ENCODE measurements at places on chromosomes 5 and 9.

GRCh38 chr9:126546036-126546435 is 67.7 kb upstream of the LMX1B start:
- no peak for DNase-seq

DNA sequence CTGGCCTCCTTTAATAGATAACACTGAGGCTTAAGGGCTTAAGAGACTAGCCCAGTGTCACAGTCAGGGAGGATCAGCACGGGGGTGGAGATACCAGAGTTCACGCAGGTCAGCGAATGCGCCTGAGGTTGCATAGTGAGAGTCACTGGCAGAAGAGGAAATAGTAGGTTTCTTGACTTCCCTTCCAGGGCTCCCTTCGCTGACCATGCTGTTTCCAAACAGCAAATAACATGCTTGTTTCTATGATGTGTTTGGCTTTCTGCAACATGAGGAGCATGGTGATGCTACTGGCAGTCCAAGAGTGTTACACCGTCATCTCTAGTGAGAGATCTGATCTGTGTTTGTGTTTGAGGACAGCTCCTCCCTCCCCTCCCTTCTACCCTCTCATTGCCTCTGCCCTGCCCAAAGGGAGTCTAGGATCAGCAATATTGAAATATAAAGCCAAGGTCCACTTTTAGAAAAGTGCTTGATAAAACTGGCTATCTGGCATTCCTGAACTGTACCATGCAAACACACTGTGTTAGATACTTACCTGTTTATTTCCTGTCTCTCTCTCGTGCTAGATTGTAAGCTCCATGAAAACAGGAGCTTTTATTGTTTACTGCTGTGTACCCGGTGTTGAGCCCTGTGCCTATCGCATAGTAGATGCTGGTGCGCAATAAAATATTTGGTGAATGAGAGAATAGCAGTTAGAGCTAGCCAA is 12.3 kb downstream of the TLE4 start:
- no peak for DNase-seq

GRCh38 chr5:1793966-1794900 is 5.4 kb downstream of the MRPL36 start:
- DNase-seq: no peak

GRCh38 chr5:39998518-39998917 is 573.7 kb upstream of the DAB2 start:
- DNase-seq: no peak

- no peak for DNase-seq
These were observed 215.6 kb downstream of the C9orf50 start for GRCh38 chr9:129405089-129405826.

GRCh38 chr9:68931821-68932220 is 82.1 kb downstream of the PRKACG start:
- DNase-seq: no peak

DNA sequence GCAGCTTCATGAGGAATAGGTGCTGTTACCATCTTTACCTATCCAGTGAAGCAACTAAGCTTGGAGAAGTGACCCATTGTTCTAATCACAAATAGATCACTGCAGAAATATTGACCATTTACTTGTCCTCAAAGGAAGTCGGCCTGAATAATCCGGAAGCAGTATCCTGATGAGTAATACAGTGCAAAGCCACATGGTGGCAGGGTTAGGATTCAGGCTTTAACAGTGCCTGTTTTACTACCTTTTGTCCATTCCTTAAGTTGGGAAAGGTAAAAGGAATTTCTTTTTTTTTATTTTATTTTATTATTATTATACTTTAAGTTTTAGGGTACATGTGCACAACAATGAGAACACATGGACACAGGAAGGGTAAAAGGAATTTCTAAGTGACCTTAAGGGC is 336.3 kb downstream of the KDM4C start:
- no peak for DNase-seq

GRCh38 chr9:87263291-87263690 is 234.4 kb upstream of the DAPK1 start:
- DNase-seq: no peak

DNA sequence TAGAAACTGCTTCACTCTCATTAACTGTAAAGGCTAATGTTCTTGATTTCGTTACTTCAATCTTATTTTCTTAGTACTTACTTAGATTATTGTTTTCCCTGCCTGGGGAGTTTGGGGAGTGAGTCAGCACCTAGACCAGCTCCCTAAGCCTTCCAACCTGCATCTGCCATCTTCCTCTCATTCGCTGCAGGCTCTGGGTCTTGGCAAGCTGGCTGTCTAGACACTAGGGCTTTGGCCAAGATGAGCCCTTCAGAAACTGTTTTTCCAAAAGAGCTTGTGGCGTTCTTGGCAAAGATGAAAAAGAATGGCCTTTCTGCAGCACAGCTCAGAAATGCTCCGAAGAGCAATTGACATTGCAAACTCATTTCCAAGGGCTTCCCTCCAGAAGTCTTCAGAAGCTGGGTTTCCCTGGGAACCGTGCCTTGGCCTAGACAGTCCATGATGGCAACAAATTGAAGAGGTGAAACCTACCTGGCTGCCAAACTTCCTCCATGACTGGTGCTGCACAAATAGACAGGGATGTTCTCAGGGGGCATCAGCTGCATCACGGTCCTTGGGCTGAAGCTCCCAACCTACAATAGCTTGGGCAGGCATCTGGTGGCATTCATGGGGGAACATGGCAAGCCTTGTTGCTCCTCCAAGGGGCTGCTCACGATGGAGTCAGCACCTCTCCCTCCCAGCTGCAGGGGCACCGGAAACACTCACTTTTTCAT is 76.6 kb downstream of the NSUN2 start:
- peak; percentile 89 for DNase-seq

DNA sequence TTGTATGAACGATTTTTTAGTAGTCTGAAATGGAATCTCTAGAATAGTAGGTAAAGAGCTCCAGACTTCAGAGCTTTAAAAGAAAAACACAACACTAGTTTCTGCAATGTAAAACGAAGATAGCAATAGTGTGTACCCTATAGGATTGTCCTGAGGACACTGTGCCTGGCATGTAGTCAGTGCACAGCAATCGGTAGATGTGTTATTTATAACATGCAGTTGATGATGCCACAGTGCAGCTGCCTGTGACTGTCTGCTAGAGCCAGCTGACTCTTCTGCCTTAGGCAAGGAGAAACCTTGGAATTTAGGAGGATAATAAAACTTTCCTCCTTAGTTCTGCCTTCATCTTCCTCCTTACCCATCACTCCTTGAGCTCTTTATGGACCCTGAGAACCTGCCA is 27.7 kb upstream of the TMOD1 start:
- DNase-seq: no peak

DNA sequence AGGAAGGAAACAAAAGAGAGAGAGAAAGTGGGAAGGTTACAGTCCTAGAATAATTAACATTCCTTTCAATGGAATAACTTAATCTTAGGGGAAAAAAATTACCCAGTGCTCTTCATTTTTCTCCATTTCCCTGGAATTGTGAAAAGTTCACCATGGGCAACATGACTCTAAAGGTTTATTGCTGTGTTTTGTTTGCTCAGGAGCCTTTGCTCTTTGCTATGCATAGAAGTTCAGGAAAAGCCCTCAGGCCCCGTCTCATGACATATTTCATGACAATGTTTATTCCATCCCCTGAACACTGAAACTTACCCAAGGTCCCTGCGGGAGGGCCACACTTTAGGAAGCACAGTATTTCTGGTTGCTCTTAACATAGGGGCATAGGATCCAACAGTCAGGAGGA is 9.8 kb upstream of the CTSL start:
- DNase-seq: no peak

DNA sequence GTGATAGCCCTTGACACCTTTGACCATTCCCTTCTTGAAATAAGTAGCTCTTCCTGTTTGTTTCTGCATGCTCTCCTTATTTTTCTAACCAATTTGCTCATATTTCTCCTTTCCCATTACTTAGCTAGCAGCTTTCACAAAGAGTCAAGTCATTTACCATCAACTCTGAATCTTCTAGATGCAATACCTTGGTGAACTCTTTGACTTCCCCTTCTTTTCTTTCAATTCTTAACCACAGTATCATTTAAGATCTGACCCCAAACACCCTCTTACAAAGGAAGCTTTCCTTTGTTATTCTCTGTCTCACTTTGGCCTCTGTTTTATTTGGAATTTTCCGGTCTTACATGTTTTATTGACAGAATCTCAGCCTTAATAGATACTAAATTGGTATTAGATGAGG is 14.0 kb downstream of the NFX1 start:
- no peak for DNase-seq

DNA sequence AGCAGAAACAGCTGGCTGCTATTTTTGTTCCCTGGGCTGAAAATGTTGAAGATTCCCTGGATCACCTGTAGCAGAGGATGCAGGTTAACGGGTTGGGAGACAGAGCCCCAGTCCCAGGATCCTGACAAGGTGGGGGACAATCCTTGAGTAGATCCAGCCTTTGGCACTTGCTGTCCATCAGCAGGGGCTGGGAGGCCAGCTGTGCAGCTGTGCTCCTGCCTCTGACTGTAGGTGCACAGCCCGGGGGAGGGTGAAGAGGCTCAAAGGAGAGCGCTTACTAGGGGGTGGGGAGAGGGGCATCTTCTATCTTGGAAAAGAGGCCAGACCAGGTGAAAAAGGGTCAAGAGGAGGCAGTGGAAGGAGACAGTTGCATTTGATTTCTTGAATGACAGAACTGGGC is 3.5 kb upstream of the DDX41 start:
- no peak for DNase-seq

DNA sequence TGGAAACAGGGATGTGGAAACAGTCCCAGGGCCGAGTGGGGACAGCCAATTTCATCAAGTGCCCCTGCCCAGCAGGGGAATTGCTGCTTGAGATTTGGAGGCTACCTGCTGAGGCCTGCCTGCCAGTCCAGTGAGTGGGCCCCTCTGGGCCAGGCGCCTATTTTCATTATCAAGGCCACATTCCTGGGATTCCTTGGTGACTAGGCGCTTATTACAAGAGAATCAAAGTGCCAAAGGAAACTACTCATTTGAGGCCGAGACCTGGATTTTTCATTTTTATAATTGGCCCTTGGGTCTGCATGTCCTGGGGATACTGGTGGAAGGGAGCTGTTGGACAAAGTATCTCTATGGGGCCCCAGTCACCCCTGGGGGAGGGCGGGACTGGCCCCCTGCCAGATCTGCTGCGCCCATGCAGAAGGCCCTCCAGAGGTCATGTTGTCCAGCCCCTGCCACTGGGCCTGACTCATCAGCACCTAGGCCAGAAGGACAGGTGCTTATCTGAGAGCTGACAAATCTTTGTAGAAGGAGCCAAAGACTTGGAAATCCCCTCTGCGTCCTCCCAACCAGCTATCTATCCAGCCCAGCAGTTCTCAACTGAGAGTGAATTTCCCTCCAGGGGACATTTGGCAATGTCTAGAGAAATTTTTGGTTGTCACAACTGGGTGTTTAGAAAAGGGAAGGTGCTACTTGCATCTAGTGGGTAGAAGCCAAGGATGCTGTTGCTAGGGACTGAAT is 45.6 kb downstream of the FOXI1 start:
- DNase-seq: no peak

- DNase-seq: no peak
These were observed 116.4 kb downstream of the RXRA start for GRCh38 chr9:134442486-134443173.

DNA sequence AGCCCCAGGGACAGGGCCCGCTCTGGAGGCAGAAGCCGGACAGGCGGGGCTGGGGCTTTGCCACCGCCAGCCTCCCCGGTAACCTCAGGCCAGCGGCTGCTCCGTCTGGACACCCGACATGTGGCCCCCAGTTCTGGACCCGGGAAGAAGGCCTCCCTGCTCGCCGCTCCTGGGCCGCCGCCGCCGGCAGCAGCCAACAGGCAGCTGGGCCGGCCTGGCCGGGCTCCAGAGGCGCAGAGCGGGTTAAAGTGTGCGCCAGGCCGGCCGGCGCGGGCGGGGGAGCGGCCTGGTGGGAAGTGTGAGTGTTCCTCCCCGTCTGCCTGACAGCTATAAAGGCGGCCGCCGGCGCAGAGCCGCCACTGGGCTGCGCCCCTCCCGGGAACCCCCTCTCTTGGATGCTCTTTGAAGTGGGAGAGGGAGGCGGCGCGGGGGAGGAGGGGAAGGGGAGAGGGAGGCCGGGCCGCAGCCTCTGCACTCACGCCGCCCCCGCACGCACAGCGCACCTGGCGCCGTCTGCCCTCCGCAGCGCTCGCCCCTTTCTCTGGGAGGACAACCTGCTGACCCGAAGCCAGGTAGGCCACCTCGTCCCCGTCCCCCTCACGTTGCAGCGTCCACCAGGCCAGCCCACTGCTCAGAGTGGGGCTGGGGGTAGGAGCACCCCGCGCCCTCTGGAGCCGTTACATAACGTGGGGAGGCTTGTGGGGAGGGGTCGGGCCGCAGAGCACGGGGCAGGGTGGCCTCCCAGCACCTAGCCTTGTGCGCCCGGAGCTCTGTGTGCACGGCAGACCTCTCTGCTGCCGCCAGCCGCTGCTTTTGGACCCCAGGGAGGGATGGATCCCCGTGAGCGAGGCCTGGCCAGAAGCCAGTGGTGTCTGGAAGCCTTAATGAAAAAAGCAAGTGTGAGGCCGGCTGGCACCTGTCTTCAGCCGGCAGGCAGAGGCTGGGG is at the start of gene ADAMTSL2:
ADAMTSL2 (plus strand) TSS at position 359 of the 946 bp plus-strand sequence. CDS start 2,009 bp downstream, outside the sequence.
- no peak for DNase-seq

DNA sequence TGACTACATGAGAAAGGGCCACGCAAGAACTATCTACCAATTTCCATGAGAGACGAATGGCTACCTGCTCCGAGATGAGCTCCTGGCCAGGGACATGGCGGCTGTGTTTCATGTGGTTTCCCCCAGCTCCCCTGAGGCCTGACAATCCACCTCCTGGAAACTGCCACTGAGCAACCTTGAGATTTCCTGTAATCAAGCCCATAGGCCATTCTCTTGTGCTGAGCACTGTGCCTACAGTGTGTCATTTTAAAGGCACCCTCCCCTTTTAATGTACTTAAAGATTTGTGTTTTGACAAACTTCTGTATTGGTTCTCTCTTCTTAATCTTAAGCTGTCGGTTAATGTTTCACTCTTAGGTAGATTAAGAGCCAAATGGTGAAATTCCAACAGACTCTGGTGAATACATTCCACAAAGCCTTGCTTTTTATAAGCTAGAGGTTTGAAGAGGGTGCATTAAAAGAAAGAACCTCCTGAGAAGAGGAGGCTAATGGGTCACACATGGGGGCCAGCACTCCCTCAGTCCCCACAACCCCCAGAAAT is 72.3 kb downstream of the SECISBP2 start:
- DNase-seq: no peak

All from NCI-H446 (cell line).